Activated CD4-positive, alpha-beta T cell treated with anti-CD3 and anti-CD28 coated beads for 4 hours (primary cell): ENCODE measurements at places on chromosomes 3 and 15.

- no peak for DNase-seq
These were observed 57.3 kb upstream of the MYRIP start for GRCh38 chr3:39752019-39752637.

GRCh38 chr3:25861566-25861965 lies 71.7 kb downstream of the OXSM start:
- DNase-seq: no peak

GRCh38 chr3:157387708-157388435 lies 48.8 kb upstream of the PTX3 start:
- DNase-seq: no peak

DNA sequence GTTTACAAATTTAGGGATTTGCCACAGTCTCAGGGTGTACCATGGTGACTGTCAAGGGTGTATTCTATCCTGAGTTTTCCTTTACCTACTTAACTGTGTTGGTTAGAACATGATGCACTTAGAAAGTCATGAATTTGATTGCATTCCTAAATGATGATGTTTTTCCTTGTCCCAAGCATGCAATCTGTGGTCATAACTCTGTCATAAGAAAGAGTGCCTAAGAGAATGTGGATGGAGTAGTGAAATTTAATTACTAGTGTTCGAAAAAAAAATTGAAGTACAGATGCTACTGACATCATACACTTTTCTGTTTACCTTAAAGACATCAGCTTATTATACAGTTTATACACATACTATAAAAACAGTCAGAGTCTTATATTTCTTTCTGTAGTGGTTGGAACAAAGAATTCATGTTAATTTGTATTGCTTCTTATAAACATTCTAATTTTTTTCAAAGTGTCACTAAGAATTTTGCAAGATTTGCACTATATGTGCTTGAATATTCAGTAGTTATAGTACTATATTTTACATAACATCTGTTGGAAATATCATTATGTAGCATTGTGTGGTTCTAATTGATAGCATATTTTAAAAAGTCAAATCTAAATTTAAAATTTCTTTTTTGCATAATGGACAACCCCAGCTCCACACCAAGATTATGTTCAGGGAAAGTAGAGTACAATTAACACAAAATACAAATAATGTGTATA lies 231.3 kb upstream of the KCNMB2 start:
- no peak for DNase-seq

DNA sequence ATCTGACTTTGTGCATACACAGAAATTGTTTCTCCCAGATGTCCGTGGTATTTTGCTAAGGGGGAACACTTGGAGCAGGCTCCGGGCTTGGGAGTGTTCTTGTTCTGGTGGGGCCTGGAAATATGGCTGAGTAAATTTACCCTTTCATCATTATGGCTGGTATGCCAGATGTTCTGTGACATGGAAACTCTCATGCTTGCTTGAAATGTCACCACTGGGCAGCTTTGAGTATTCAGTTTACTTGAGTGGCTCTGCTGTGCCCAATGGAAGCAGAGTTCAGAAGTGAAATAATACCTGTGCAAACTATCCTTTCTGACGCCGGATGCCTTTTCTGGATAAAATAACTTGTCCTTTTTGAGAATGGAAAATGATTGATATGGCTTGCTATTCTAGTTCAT lies 283.6 kb upstream of the TPM1 start:
- no peak for DNase-seq

DNA sequence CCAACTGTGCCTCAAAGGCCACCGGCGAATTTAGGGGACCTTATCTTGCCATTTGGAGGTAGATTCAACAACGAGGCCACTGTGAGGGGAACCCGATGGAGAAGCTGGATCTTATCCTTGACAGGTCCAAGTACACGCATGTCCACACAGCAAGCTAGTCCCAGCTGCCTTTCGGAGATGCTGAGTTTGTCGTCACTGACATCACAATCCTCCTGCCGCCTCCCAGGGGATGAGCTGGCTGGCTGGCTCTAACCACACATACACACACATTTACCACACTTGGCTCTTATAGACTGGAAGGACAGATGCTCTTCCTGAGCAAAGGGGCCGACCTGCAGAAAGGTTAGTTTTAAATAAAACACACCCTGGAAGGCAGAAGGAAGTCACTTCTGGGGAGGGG lies 176.3 kb downstream of the STT3B start:
- DNase-seq: no peak

GRCh38 chr3:11363715-11364114 lies 91.5 kb downstream of the ATG7 start:
- DNase-seq: no peak

GRCh38 chr3:50676031-50676705 lies 1.4 kb downstream of the DOCK3 start:
- no peak for DNase-seq

DNA sequence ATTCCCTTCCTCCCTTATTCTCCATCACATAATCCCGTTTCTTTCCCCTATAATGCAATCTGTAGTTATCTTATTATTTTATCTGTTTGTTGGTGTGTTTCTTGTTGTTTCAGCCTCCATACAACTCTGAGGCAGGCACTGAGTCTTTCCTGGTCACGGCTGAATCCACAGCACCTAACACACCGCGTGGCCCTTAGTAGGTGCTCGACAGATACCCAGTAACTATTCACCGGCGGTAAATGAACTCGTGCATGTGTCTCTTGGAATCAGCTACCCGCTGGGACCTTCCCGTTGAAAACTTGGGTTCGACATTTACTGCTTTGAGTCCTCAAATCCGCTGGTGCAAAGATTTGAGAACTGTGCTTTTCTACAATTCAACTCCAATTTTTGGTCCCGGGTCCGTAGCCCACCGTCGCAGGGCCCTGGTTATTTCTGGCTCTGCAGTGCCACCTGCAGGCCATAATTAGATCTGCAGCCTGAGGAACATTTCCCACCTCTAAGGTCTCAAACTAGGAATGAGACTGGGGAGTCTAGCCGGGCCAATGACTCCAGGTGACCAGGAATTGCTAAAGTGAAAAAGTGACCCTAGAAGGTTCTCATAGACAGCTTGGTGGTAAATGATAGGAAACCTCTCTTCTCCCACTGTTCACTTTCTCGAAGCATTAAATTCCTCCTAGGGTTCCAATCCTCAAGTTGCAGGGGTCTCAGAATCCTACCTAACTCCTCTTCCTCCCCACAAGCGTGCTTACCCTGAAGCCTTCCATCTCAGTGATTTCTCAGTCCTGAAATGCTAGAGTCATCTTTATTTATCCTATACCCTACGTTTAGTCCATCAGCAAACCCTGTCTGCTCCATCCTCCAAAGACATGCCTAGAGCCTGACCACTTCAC lies 40.0 kb upstream of the TRH start:
- DNase-seq: peak; percentile 24

DNA sequence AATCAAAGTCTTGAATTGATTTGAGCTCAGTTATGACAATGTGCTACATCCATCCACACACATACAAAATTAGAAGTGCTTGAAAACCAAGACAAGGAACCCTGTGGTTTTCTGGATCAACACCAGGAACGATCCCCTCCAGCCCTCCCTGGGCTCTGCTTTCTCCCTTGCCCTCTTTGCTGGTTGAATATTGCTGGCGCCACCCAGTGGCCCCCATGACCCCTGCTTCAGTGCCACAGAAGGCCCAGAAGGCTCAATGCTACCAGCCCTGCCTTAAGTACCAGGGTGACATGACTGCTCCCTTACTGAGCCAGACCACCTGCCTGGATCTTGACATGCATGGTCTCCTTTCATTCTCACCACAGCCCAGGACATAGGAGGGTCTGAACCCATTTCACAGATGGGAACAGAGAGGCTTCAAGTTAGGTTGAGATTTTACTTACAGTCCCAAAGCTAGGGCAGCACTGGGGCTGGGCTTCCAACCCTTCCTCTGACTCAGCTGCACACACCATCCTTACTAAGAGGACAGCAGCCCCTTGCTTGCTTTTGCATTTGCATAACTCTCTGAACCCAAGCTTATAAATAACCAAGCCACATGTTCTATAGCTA lies 15.0 kb downstream of the IL12A start:
- no peak for DNase-seq

- no peak for DNase-seq
These were observed 26.9 kb upstream of the GOLGA8B start for GRCh38 chr15:34610354-34610753.

- DNase-seq: no peak
These were observed 37.7 kb downstream of the LDHAL6B start for GRCh38 chr15:59244337-59244736.

GRCh38 chr3:125148836-125149235 lies 63.7 kb downstream of the SLC12A8 start:
- no peak for DNase-seq

DNA sequence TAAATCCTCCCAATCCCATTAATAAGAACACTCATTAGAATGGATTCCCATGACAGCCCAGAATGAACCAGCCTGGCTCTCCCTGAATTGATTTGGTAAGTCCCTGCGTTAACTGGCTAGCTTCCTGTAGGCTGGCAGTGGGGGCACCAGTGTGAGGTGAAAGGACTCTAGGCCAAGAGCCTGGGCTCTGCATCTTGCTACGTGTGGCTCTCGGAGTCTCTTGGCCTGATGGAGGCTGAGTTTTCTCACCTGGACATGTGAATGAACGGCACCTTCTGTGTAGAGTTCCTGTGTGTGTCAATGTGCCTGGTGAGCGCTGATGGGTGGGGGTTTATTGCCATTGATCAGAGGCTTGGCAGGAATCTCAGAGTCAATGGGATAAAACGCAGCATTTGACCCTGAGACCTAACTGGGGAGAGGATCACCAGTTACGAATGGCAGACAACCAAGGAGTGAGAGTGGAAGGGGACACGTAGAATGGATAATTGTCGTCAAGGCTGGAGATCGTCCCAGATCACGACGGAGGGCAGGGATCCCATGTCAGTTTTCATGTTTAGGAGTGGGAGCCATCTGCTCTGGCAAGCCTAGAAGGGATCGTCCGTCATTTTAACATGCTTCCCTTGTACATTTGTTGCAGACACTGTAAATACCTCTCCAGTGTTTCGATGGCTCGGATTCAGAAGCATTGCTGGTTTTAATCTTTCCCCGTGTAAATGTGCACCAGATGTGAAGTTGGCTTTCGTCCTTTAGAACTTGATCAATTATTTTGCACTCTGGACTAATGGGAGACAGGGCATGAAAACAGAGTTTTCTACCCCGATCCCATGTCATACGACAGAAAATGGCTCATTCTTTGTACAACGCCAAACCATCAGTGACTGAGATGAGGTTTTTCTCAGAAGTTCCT lies 9.0 kb upstream of the KLF13 start:
- DNase-seq: no peak

DNA sequence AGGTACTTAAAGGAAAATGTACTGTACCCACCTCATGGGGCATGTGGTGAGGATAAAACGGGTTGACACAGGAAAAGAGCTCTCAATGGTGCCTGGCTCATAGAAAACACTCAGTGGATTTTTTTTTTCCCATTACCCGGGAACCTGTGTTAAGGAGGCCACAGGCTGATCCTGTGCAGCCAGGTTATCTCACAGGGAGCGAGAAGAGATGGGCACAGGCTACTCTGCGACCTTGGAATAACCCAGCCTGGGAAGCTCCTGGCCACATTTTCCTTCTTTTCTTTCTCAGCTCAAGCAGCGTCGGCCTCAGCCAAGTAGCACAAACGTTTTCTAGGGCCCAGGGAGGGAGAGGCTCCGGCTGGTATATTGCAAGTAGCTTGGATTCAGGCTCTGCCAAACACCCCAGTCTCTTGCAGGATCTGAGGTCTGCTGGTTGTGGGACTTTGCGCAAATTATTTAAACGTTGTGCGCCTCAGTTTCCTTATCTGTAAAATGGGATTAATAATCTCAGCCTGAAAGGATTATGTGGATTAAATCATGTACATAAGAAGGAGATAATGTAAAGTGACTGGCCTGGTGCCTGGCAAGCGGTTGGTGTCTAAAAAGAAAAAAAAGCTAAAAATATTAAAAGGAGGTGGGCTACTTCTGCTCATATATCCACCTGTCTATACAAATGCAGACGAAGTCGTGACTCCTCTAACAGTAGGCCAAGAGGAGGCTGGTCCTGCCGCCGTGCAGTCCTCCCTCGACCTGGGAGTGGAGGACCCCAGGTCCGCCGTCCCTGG lies 2.2 kb downstream of the FURIN start:
- DNase-seq: no peak

- DNase-seq: no peak
These were observed 112.4 kb downstream of the ADAMTSL3 start for GRCh38 chr15:83766339-83766738.

DNA sequence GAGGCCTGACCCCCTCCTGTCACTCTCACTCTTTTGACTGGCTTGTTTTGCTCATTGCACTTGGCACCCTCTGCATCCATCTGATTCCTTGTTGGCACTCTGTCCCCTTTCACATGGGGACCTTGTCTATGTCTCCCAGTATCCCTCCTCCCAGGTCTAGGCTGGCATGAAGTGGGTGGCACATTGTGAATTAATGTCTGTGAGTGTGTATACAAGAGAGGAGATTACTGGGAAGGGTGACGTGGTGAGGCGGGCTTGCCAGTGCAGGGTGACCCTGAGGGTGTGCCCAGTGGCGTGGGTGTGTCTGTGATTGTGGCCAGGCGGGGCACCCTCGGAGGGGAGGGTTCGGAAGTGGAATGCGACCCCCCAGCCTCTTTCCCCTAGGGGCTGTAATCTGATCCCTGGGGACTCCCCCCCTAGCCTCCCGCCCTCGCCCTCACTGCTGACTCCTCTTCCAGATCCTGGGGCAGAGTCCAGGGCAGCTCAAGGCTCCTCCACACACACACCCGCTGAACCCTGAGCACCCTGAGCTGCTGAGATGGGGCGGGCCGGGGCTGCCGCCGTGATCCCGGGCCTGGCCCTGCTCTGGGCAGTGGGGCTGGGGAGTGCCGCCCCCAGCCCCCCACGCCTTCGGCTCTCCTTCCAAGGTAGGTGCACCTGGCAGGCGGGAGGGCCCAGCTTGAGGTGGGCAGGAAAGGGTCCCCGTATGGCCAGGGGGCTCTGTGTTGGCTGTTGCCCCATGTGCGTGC lies at the start of gene SEMA3B:
TSS of gene SEMA3B (plus strand) at position 445 of the 749 bp plus-strand sequence. CDS start at position 539, 94 bp downstream.
- no peak for DNase-seq

DNA sequence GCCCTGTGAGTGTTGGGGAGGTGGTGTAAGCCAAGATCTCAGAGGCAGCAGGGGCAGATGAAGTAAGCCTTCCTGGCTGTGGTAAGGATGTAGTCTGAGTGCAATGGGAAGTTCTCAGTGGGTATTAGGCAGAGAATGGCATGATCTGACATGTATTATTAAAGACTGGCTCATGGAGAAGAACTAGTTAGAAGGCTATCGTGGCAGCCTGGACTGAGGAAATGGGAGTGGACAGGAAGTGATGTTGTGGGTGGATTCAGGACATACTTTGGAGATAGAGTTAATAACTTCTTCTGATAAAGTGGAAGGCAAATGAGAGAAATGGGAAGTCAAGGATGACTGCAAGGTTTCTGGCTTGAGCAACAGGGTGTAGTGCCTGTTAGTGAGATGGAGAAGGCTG lies 250.9 kb upstream of the CFAP20DC start:
- DNase-seq: no peak

GRCh38 chr15:98977441-98977840 lies 30.2 kb downstream of the PGPEP1L start:
- no peak for DNase-seq

DNA sequence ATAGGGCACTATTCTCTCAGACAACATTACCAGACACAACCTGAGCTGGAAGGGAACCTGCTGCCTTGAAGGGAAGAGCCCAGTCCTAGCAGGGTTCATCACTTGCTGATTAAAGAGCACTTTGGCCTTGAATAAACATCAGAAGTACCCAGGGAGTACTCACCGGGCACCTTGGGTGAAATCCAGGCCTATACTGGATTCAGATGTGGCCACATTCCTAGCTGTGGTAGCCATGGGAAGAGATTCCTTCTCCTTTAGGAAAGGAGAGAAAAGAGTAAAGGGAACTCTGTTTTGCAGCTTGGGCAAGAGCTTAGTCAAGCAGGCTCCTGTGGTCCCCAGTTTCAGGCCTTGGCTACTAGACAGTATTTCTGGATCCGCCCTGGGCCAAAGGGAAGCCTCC lies 195.0 kb downstream of the SPATA16 start:
- no peak for DNase-seq

- no peak for DNase-seq
These were observed 51.0 kb upstream of the ARL8B start for GRCh38 chr3:5071061-5071460.
